Activated T-helper 1 cell treated with anti-CD3 and anti-CD28 coated beads, Interleukin-2, amount 50 U/mL, for 16 hours (primary cell): ENCODE measurements at places on chromosomes 1 and 21.

- no peak for DNase-seq
Measured at GRCh38 chr1:87542697-87543096, 214.0 kb downstream of the LMO4 start.

DNA sequence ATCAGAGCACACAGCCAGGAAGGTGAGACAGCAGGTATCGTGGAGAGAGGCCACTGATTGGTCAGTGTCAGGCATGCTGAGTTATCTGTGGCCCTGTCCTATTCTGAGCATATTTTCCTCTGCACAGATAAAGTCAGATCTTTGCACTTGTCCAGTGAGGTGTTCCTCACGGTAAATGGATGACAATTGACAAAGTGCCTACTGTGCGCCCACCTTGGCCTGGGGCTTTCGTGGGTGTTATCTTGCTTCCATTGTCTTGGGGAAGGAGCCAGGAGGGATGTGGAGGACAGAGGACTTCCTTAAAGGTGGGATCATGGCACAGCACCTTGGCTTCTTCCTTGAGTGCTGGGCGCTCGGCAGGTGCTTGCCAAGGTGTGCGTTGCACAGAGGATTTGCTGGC lies 46.0 kb upstream of the WNT4 start:
- no peak for DNase-seq

- DNase-seq: no peak
Measured at GRCh38 chr1:12565966-12566352, 52.1 kb downstream of the DHRS3 start.

DNA sequence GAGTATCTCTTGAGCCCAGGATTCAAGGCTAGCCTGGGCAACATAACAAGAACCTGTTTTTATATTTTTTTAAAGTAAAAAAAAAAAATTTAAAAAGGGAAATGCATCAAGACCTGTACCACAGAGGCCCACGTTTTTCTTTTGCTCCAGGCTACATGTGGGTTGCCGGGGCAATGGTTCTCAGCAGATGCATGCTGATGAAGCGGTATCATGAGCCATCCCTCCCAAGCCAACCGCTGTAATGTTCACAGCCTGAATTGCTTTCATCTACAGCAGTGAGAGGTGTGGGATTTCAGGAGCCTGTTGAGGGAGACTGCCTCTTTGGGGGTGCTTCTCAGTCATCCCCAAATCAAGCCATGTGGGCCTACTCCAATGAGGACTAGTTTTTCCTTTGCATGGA lies 60.5 kb downstream of the CD58 start:
- no peak for DNase-seq

GRCh38 chr1:162404550-162405160 lies 7.3 kb downstream of the SH2D1B start:
- no peak for DNase-seq

DNA sequence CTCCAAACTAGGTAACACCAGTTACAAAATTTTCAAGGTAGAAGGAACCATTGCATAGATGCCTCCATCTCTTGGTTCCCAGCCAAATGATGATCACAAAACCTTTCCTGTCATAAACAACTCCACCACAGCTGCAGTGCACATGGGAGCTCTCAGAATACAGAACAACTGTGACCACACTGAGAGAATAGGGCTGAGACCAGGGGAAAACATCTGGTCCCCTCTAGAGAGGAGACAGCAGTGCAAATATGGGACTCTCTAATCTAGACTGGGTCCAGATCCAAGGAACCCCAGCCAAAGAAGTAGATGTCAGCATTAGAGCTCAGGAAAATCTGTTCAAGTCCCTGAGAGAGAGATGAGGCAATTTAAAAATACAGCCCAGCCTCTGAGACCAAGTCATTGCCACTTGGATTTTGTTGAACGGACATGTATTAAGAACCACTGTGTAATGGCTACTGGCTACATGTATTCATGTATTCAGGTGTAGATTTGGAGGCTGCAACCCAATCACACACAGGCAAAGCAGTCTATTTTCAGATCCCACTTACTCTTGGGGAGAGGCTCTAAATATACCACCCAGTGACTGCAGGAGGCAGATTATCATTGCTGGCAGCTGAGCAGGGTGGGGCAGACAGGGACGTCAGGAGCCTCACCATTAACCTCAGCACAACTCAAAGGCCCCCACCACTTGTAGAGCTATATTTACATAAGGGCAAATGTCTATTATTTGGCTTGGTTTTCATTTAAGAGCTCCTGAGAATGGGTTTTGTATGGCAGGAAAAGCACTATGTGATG lies 7.6 kb upstream of the RXRG start:
- DNase-seq: no peak

GRCh38 chr1:34896612-34897011 lies 32.8 kb downstream of the DLGAP3 start:
- DNase-seq: no peak

GRCh38 chr1:39317910-39318633 lies 113.6 kb downstream of the MACF1 start:
- no peak for DNase-seq

- no peak for DNase-seq
Measured at GRCh38 chr1:4668743-4669700, 14.6 kb downstream of the AJAP1 start.

DNA sequence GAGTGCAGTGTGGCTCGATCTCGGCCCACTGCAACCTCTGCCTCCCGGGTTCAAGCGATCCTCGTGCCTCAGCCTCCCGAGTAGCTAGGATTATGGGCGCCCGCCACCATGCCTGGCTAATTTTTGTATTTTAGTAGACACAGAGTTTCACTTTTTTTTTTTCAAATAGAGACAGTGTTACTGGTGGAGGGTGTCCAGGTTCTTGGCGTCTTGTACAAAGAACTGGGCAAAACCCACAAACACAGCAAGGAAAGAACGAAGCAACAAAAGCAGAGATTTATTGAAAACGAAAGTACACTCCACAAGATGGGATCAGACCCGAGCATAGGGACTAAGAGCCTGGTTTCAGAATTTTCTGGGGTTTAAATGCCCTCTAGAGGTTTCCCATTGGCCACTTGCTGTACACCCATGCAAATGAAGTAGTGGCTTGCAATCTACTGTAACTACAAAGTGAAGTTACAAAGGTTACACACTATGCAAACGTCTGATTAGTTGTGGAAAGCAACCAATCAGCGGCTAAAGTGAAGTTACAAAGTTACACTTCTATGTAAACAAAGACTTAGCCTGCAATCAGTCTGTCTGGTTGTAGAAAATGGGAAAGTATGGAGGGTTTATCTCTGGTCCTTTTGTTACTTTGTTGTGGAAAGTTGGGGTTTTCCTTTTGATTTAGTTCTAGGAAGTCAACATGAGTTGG lies 199.1 kb downstream of the DYRK1A start:
- no peak for DNase-seq
